ENCODE measurements at places on chromosomes 5 and 9.

- no peak for DNase-seq
These were observed 548.1 kb upstream of the C9orf72 start for GRCh38 chr9:28121366-28121765.

DNA sequence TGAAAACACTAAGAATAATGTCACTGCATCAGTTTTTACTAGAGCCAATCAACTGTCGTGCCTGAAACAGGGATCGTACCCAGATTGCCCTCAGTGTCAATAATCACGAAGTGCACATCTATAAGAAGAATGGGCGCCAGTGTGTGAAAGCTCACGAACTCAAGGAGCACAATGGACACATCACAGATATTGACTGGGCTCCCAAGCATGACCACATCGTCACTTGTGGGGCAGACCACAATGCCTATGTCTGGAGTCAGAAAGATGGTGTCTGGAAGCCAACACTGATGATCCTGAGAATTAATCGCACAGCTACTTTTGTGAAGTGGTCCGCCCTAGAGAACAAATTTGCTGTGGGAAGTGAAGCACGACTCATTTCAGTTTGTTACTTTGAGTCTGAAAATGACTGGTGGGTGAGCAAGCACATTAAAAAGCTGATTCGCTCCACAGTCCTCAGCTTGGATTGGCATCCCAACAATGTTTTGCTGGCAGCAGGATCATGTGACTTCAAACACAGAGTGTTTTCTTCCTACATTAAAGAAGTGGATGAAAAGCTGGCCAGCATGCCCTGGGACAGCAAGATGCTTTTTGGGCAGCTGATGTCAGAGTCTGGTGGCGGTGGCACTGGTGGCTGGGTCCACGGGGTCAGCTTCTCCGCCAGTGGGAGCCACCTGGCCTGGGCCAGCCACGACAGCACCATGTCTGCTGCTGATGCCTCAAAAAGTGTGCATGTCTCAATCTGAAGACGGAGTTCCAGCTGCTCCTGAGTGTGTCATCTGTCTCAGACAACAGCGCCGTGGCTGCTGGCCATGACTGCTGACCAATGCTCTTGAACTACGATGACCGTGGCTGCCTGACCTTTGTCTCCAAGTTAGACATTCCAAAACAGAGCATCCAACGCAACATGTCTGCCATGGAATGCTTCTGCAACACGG lies 32.2 kb downstream of the NSA2 start:
- DNase-seq, result no peak

DNA sequence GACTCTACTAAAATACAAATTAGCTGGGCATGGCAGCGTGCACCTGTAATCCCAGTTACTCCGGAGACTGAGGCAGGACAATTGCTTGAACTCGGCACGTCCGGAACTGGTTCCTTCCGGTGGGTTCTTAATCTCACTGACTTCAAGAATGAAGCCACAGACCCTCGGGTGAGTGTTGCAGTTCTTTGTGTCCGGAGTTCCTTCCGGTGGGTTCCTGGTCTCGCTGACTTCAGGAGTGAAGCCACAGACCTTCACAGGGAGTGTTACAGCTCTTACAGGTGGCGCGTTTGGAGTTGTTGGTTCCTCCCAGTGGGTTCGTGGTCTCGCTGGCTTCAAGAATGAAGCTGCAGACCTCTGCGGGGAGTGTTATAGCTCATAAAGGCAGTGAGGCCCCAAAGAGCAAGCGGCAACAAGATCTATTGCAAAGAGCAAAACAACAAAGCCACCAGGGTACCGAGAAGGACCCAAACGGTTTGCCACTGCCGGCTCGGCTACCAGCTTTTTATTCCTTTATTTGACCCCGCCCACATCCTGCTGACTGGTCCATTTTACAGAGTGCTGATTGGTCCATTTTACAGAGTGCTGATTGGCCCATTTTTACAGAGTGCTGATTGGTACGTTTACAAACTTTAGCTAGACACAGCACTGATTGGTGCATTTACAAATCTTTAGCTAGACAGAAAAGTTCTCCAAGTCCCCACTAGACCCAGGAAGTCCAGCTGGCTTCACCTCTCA lies 28.6 kb upstream of the SLC6A19 start:
- no peak for DNase-seq

- peak; percentile 35 for DNase-seq
These were observed 2.4 kb downstream of the ANXA6 start for GRCh38 chr5:151154931-151155774.

DNA sequence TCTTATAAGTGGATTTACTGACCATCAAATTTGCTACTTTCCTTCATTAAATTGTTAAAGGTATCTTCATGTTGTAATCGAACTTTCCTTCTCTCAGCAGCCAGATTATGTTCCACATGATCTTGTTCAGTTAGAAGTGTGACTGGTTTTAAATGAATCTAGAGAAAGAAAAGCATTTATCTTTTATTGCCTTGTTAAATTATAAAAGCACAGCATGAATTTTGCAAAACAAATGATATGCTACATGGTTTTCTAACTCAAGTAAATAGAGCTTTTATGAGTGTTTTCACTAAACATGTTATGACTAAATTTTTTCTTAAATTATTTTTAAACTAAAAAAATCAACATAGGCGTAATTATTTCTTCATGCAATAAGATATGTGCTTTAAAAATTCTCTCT lies 34.1 kb downstream of the ACOT12 start:
- no peak for DNase-seq

- no peak for DNase-seq
These were observed 29.6 kb downstream of the MAML1 start for GRCh38 chr5:179762079-179762780.

DNA sequence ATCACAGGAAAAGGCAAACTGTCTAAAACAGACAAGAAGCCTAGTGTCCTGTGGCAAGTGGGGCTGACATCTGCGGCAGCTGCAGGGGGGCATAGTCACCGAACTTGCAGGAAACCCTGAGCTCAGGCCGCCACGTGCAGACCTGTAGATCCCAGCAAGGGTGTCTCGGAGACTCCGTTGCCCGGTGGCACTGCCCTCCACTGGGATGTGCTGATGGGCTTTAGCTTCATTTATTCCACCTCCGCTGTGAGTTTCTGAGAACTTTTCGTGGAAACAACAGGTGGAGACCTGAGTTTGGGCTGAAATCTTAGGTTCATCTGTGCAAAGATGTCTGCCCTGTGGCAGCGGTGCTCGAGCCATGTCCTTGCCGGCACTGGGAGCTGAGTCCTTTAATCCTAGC lies 22.1 kb downstream of the CEP72 start:
- DNase-seq, result no peak

GRCh38 chr9:4011054-4011453 lies 288.8 kb downstream of the GLIS3 start:
- DNase-seq, result no peak

- DNase-seq, result no peak
These were observed 10.3 kb upstream of the RANBP3L start for GRCh38 chr5:36311956-36312355.

DNA sequence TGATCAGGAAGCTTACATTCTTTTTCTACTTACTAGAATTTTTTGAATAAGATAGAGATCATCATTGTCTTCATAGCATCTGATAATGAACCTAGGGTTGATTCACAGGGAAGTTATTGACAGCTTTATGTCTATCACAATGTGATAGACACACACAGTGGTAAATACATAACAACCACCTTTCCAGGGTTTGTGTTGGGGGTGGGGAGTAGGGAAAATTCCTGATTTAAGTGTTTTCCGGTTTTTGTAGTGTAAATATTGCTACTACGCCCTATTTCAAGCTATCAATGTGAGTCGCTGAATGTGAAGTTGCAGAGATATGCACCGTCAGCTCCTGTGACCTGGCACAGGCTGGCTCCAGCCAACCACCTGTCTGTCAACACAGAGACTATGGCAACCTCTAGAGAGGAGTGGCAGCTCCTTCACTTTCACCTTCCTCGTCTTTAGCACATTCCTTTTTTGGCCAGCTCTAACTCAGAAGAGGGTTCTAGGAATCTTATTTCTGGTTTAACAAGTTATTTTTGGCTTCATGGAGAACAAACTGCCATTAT lies 224.9 kb downstream of the MAT2B start:
- DNase-seq, result no peak

DNA sequence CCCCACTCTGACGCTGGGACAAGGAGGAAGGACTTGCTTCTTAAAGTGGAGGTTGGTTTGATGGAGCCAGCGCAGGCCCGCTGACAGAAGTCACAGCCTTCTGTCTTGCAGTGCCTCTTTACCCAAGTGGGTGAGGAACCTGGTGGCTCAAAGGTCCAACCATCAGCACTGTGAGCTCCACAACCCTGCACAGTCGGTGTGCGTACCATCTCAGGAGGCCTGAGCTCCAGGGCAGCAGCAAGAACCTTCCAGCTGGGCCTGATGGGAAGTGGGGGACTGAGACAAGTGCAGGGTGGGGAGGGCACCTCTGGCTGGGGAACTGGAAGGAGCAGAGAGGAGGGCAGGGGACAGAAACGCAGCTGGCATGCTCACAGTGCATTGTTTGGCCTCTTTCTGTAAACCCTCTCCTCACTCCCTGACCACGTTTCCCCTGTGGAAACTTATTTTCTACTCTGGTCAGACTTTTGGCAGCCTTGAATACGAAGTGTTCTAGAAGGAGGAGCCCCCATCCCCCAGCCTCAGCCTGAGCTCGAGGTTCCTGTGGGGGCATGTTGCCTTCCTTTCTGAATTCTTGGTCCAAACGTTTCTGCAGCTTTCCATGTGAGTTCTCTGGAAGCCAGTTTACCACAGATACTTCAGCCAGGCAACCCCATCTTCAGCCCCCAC lies 178.5 kb upstream of the PITX1 start:
- no peak for DNase-seq

- DNase-seq, result no peak
These were observed 282.7 kb upstream of the POU5F2 start for GRCh38 chr5:94024101-94024500.

GRCh38 chr9:135973277-135974219 lies 12.4 kb upstream of the UBAC1 start:
- DNase-seq, result no peak

- DNase-seq, result no peak
These were observed 193.6 kb upstream of the ANKRD55 start for GRCh38 chr5:56426693-56427092.

- no peak for DNase-seq
These were observed 1.4 kb downstream of the SNX18 start for GRCh38 chr5:54518818-54519508.

DNA sequence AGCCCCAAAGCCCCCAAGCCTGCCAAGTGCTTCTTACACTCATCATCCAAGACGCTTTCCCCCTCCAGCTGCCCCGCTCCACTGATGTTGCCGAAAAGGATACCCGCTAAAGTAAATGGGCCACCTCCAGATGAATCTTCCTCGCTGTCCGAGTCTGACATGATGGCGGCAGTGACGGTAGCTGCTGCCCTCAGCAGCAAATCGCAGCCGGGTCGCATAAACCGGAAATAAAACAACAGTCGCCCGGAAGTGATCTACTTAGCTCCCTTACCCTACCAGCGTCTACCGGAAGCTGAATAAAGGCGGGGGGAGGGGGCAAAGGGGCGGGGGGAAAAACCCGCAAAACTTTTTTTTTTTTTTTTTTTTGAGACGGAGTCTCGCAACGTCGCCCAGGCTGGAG lies at the start of gene TAF1L:
Gene TAF1L, minus strand, starts transcription at position 308 of the 400 bp plus-strand sequence. Its CDS starts 90 bp downstream, at position 218.
- no peak for DNase-seq

- no peak for DNase-seq
These were observed 46.8 kb upstream of the KIAA1958 start for GRCh38 chr9:112439825-112440224.

DNA sequence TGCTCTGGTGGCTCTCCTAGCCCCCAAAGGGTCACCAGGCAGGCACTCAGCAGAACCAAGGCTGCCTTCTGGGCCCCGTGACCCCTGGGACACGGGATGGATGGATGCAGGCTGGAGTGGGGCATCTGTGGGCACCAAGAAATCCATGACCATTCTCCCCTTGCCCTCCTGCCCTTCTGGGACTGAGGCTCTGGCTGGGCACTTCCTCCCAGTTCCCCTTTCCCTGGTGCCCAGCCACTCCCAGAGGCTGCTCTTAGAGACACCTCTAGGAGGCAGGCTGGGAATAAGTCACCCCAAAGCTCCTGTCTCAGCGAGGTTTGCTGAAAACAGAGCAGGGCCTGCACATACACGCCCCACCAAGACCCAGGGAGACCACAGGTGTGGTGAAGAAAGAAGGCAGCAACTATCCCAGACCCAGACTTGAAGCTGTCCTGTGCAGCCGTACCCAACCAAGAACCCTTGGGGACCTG lies 943 bp downstream of the STING1 start:
- no peak for DNase-seq

DNA sequence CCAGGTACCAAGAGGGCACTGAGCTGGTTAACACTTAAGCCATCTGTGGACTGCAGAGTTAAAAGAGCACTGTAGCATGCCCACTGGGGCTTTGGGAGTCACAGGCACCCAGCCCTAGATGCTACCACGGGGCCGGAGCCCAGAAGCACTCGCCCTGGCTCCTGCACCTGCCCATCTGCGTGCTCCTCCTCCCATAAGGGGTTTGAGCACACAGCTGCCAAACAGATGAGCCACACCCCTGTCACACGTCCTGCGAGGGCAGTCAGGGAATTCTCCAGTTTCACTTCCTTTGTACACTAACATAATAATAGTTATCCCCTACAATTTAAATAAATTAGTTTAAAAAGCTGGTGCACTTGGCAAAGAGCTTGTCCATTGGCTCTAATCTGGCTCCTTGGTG lies 4.5 kb upstream of the PCA3 start:
- DNase-seq, result no peak

DNA sequence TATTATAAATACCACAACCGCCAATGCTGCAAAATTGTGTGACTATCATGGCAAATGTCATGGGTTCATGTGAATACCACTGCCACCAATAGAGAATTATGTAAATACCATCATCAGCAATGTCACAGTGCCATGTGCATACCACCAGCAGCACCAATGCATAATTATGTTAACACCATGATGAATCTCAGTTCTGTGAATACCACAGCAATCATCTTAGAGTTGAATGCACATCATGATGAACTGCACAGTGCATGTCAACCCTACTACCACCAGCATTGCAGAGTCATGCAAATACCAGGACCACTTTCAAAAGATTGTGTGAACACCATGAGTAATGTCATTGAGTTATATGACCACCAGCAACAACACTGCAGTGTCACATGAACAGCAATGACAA lies 63.2 kb downstream of the SHC3 start:
- DNase-seq, result no peak

GRCh38 chr9:107039542-107039941 lies 176.6 kb downstream of the ZNF462 start:
- no peak for DNase-seq

DNA sequence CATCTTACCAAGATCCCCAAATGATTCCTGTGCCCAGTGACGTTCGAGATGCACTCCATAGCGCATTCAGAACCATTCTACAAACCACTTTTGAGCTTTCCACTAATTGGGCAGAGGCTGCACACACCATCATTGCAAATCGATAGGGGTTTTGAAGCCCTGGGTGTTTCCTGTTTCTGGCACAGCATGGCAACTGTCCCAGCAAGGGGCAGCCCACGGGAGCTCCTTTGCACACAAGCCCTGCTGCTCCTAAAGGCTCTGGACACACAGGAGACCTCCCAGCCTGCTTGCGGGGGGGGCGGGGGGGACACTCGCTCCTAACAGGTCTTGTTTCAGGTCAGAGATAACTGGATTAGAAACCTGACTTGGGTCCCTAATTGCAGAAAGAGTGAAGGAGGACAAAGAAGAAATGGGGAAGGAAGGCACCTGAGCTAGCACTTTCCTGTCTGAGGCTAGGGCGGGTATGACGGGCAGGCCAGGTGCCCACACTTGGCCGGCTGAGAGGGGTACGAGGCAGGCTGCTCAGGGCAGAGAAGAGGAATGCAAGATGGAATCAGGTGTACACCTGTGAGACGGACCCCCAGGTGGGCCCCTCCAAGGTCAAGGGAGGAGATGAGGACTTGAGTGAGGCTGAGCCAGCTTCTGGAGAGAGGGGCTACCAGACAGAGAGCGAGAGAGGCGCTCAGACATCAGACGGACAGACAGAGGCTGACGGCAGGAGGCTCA lies 820 bp downstream of the FBP1 start:
- DNase-seq, result no peak

GRCh38 chr5:8094304-8094703 lies 225.4 kb downstream of the MTRR start:
- no peak for DNase-seq
